ENCODE measurements at places on chromosomes 11 and 22. TPM values are rescaled to one million over a fixed set of nuclear protein-coding genes. Genes with fewer than 3 reads are reported as not detected.

PIWIL4 gene
- 2.1 TPM for total RNA-seq

USP2 gene
- 3.1 TPM for total RNA-seq

GRCh38 chr11:119108857-119109221 lies 1.7 kb downstream of the C2CD2L start:
- no peak for DNase-seq

DNA sequence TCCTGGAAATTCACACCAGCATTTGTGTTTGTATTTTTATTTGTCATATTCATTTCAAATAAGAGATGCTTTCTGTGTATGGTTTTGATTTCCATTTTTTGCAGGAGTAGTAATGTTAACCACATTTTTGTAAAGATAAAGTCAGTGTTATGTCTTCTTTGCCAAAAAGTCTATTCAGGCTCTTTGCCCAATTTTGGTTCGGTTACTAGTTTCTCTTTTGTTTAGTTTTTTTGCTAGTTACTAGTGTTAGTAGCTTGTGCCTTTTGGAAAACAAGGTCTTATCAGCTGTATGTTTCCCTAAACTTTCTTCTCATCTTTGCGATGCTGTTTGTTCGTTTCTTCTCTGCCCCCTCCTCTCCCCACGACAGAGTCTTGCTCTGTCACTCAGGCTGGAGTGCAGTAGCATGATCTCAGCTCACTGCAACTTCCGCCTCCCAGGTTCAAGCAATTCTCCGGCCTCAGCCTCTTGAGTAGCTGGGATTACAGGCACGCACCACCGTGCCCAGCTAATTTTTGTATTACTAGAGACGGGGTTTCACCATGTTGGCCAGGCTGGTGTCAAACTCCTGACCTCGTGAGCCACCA lies 112.3 kb upstream of the GRK3 start:
- no peak for DNase-seq

GRCh38 chr11:66015454-66015881 lies 3.7 kb downstream of the CST6 start:
- no peak for DNase-seq
